ENCODE measurements at places on chromosomes 12 and 14.

DNA sequence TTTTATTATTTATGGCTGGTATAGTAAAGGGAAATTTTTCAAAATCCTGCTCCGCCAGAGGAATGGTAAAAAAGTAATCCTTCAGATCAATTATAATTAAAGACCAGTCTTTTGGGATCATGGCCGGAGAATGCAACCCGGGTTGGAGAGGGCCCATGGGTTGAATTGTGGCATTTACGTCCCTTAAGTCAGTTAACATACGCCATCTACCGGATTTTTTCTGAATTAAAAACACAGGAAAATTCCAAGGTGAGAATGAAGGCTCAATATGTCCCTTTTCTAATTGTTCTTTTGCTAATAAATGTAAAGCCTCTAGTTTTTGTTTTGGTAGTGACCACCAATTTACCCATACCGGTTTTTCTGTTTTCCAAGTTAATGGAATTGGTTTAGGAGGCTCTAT lies 602.8 kb downstream of the ALG10 start:
- DNase-seq = peak; percentile 29

DNA sequence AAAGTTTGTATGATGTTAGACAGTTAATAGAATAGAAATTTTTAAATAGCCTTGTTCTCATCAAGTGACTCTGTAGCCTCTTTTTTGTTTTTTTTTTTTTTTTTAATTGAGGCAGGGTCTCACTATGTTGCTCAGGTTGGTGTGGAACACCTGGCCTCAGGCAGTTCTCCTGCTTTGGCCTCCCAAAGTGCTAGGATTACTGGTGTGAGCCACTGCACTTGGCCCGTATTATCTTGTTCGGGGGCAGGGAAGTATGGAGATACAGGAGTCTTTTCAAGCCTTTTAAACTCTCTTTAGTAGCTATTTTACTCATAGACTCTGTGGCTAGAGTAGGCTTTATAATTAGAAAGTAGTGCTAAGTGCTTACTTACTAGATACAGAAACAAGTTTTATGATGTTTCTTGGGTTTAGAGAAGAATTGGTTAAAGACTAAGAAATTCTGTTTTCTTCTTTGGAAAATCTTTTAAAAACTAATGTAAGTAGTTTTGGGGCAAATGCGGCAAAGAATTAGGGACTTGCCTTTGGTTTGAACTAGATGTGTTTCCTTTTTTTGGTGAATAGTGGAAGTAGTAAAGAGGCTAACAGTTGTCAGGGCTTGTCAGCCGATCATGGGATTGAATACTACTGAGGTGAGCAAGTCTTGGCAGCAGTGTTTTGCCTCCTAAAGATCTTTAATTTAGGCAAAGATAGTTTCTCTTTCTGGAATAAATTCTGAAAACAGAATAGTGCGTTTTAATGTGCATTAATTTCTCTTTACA lies 31.3 kb downstream of the FBXO34 start:
- DNase-seq = no peak

GRCh38 chr12:39617887-39618286 lies 1.7 kb downstream of the ABCD2 start:
- no peak for DNase-seq

- peak; percentile 50 for DNase-seq
These were observed 4.9 kb upstream of the HOXC12 start for GRCh38 chr12:53949631-53950436.

- no peak for DNase-seq
These were observed 26.3 kb downstream of the EML1 start for GRCh38 chr14:99819514-99819913.

GRCh38 chr14:64201921-64202545 lies 92.1 kb downstream of the ESR2 start:
- no peak for DNase-seq

- no peak for DNase-seq
These were observed 4.4 kb downstream of the MLH3 start for GRCh38 chr14:75046899-75047298.

- no peak for DNase-seq
These were observed 382.6 kb upstream of the DCN start for GRCh38 chr12:91565246-91565645.

DNA sequence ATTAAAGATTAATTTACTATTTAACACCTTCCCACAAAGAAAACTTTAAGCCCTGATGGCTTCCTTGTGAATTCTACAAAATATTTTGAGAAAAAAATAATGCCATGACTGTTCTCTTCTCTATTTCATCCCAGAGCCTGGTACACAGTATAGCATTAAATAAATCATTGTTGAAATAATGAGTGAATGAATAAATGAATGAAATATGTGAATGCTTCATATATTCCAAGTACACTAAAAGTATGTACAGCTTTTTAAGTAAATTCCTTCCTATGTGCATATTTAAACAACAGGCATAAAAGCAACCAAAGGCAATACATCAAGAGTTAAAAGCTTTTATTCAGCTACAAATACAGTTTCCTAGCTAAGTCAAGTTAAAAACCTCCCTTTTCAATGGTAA lies 144.9 kb upstream of the CCDC196 start:
- no peak for DNase-seq

- no peak for DNase-seq
These were observed 23.7 kb upstream of the CERS5 start for GRCh38 chr12:50190859-50191258.

- peak; percentile 43 for DNase-seq
These were observed 78.6 kb downstream of the CCDC60 start for GRCh38 chr12:119412811-119413794.

GRCh38 chr14:93163564-93163963 lies 21.1 kb downstream of the MOAP1 start:
- DNase-seq = no peak

- DNase-seq = no peak
These were observed 97.4 kb downstream of the C12orf50 start for GRCh38 chr12:87931812-87932211.

DNA sequence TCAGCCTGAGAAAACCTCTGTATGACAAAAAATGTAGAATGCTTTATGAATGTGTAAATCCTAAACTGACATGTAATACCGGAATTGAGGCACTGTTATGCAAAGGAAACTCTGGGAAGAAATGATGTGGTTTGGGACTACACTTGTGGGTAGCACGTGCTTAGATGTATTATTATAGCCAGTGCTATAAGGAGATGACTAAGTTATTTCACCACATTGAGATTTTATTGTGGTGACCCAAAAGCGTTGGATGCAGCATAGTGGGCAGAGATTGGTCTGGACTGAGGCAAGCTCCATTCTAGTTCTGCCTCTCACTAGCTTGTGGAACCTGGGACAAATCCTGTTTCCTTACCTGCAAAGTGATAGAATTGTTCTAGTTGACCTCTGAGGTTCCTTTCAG lies 172.2 kb downstream of the SNAPC1 start:
- no peak for DNase-seq

DNA sequence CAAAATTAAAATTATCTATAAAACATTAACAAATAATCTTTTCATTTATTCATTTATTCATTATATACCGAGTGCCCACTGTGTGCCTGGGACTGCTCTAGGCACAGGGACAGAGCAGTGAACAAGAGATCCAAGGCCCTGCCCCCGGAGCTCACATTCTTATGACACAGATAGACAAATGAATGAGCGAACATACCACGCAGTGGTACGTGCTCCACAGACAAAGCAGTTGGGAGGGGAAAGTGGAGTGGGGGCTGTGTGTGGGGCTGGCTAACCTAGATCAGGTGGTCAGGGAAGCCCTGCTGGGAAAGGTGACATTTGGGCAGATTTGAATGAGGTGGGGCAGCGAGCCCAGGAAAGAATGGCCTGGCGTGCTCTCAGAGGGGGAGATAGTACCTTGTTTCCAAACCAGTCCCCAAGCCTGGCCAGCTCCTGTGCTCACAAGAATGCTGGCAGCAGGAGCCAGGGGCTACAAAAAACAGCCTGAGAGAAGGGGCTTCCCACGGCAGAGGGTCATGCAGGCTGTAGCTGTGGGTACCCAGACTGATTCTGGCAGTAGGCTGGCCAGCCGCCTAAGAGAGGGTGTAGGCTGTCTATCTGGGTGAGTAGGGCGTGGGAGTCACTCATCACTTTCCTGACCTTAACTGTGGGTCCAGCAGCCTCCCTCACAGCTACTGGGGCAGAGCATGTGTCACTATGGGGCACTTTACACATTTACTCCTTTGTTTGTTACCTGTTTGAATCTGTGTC lies 57.8 kb upstream of the ACTN1 start:
- no peak for DNase-seq

GRCh38 chr12:14201291-14201690 lies 164.2 kb upstream of the ATF7IP start:
- no peak for DNase-seq

GRCh38 chr12:44873898-44874297 lies 2.2 kb downstream of the NELL2 start:
- no peak for DNase-seq

DNA sequence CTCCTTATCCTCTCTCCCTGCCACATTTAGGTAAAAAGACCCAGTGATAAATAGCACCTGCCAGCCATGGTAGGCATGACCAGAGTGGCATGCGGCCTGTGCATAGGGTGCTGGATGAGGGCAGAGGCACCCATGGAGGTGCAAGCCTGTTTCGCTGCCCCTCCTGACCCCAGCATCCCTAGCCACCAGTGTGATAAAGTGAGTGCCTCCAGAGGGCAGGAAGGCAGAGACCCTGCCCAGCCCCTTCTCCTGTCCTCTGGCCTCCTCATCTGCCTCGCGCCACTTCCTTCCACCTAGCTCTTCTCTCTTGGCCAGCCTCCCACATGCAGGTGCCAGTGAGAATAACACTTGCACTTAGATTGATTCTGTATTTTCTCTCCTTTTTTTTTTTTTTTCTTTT lies 108.3 kb upstream of the FUT8 start:
- DNase-seq = no peak

DNA sequence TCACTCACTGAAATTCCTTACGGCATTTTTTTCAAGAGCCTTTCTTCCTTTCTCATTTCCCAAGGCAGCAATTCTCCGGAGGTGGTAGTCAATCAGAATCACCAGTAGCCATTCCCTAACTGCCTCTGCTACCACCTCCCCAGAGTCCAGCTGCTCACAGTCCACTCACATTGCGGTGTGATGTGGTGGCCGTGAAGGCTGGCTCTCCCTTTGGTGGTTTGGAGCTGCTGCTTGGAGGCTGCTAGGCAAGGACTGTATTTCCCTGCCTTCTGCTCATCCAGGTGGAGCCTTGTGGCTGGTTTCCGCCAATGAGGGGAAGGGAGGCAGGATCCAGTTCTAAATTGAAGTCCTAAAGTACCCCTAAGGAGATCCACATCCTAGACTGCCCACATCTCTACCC lies 222.0 kb downstream of the ANO2 start:
- DNase-seq = no peak

DNA sequence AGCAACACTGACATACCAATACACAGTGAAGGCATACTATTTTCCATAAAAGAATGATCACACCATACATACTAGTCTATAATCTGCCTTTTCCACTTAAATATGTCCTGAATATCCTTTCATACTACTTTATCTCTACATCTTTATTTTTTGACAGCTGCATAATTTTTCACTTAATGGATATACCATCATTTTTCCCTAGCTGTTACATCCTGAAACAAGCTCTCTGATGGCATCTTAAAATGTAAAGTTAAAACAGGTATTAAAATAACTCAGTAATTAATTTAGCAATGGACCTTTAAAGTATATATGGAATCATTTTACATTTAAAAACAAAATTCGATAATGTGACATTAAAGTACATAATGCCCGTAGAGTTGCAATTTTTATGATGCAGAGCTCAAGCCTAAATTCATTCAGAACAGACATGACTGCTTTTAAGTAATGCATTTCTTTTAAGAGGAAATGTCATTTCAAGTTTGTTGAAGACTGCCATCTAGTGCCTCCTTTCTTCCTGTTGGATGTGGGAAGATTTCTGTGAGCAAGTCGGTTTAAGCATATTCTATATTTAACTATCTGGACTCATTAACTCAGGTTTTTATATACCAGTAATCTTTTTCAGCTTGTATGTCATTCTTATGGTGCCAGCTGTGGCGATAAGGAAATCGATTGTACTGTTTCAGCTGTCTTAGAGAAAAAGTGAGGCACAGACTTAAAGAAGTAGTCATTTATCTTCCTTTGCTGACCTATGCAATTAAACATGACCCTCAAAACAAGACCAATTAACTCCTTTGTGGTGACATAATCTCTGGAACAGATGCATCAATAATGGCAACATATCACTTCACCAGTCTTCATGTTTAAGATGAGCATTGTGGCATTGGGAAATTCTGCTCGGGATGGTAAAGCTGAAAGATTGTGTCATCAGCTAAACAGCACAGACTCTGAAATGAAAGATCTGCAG lies 20.3 kb downstream of the PRICKLE1 start:
- DNase-seq = peak; percentile 30
